ENCODE measurements at places on chromosomes 5 and 9. TPM values are rescaled to one million over a fixed set of nuclear protein-coding genes. Genes with fewer than 3 reads are reported as not detected.

DNA sequence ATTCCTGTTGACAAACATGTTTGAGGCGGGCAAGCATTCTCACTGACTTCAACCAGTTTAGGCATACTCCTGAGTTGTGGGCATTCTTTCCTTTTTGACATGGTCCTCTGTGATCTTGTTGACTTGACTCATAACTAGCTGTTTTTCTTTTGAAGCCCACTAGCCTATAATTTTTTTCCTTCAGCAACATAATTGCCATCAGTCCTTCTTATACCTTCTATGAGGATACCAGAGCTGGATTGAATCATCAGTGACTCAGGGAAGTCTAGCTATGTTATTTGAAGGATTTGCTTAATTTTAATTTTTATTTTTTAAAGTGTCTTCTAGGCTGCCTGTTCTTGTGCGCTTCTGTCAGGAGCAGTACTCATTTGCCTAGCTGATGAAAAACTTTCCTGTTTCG lies 259.5 kb downstream of the NR3C1 start:
- no peak for DNase-seq
- no peaks in the 10 kb centered on the region for H3K27me3 ChIP-seq
- H3K4me3 ChIP-seq = no peak overlapping the region

DNA sequence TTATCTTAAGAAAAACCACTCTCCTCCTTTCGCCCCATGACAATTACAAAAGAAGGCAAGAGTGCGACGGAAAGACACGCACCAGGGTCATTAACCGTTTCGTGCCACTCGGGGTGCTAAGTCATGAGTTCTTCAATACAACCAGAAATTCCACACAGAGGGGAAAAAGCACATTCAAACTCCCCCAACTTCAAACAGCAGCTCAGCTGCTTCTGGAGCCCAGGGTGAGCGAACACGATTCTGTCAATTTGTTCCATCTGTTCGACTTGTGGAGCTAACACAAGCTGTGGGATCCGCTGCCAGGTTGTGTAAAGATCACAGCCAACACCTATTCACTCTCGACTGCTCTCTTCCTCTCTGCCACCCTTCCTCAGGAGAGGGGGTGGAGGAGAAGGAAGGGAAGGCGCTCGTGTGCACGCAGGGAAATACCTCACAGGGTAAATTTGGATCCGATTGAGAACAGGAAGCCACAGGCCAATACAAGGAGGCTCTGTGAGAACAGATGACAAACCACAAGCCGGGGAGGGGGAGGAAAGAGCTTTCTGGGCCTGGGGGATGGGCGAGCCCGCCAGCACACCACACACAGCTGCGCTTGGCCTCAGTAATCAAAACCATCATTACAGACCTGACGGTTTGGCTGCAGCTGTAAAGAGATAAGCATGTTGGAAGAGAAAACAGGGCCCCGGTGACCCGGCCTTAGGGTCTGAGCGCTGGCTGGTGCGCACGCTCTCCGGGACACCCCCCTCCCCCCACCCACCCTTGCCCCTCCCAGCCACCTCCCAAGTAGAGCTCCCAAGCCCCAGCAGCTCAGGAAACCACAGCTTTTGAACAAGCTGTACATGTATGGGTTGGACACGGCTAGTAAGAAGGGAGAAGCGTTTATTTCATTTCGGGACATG lies 54.3 kb downstream of the PTCH1 start:
- peak overlapping the region; percentile 55 for H3K4me3 ChIP-seq
- H3K27ac ChIP-seq = peak overlapping the region; percentile 84
- H3K4me1 ChIP-seq = peaks cover 19% of the 10 kb centered on the region
- peaks cover 71% of the 10 kb centered on the region for H3K36me3 ChIP-seq
- DNase-seq = peak; percentile 82
- H3K27me3 ChIP-seq = no peaks in the 10 kb centered on the region

- H3K27me3 ChIP-seq = no peaks in the 10 kb centered on the region
- H3K4me1 ChIP-seq = no peaks in the 10 kb centered on the region
- H3K4me3 ChIP-seq = no peak overlapping the region
- DNase-seq = no peak
- H3K27ac ChIP-seq = no peak overlapping the region
Measured at GRCh38 chr5:76705574-76705973, 10.4 kb upstream of the F2R start.

The ACSL6 gene
- 0.04 TPM for total RNA-seq

DNA sequence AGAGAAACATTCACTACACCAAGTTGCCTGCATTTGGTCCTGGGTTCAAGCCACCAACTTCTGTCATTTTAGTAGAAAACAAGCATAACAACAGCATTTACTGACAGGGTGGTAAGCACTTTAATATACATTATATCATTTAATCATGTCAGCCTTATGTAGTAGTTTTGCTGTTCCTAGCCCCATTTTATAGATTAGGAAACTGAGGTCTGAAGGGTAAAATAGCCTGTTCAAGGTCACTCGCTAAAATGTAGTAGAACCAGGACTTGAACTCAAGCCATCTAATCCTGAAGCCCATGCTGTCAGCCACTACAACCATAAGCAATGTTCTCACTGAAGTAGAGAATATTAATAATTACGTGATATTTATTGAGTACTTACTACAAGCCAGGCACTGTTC lies 59.7 kb upstream of the TRIM32 start:
- no peak overlapping the region for H3K4me3 ChIP-seq
- H3K27ac ChIP-seq = no peak overlapping the region
- H3K4me1 ChIP-seq = no peaks in the 10 kb centered on the region
- H3K36me3 ChIP-seq = no peaks in the 10 kb centered on the region
- H3K27me3 ChIP-seq = no peaks in the 10 kb centered on the region
